ENCODE measurements at places on chromosomes 6 and 20. TPM values are rescaled to one million over a fixed set of nuclear protein-coding genes. Genes with fewer than 3 reads are reported as not detected.

The OVOL2 gene
- polyA plus RNA-seq: not detected

The RIMS4 gene
- 1.5 TPM for polyA plus RNA-seq

The NKX2-4 gene
- not detected for polyA plus RNA-seq

The OPN5 gene
- 0.16 TPM for polyA plus RNA-seq

DNA sequence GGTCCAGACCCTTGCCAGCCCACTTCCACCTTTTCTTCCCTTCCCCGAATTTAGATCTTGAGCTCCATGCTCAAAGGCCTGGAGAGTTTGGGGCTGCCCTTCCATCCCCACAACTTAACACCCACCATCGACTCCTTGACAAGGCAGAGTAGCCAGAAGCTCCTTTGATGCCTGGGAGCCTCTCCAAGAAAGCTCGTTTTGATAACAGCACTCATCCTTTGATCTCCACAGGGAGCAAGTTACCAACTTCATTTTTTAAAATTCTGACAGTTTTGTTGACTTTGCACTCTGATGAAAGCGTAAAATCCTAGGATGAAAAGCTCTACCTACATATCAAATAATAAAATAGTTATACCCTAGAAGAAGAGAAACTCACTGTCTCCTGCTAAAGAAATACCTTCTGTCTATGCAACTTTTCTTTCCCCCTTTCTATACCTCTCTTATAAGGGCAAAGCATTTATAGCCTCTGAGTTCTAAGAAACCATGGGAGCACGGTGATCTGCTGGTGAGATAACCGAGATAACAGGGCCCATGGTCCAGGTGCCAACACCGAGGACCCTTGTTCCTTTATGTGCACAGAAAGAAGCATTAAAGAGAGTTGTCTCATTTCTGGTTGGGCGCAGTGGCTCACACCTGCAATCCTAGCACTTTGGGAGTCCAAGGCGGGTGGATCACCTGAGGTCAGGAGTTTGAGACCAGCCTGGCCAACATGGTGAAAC lies 134.9 kb downstream of the UST start:
- no peak overlapping the region for H3K4me3 ChIP-seq
- H3K27me3 ChIP-seq: no peaks in the 10 kb centered on the region
- H3K36me3 ChIP-seq: no peaks in the 10 kb centered on the region

- no peaks in the 10 kb centered on the region for H3K36me3 ChIP-seq
- no peak overlapping the region for H3K4me3 ChIP-seq
- no peak for DNase-seq
- H3K4me1 ChIP-seq: peaks cover 20% of the 10 kb centered on the region
- no peak overlapping the region for H3K27ac ChIP-seq
- no peaks in the 10 kb centered on the region for H3K27me3 ChIP-seq
These were observed 1.4 kb upstream of the FKBPL start for GRCh38 chr6:32131439-32131948.

GRCh38 chr6:119497988-119498727 lies 148.6 kb upstream of the MAN1A1 start:
- H3K27ac ChIP-seq: no peak overlapping the region
- H3K4me1 ChIP-seq: no peaks in the 10 kb centered on the region
- no peak overlapping the region for H3K4me3 ChIP-seq
- H3K36me3 ChIP-seq: no peaks in the 10 kb centered on the region
- H3K27me3 ChIP-seq: no peaks in the 10 kb centered on the region

- H3K27me3 ChIP-seq: no peaks in the 10 kb centered on the region
- H3K4me3 ChIP-seq: no peak overlapping the region
- H3K27ac ChIP-seq: no peak overlapping the region
- DNase-seq: no peak
These were observed 127.9 kb upstream of the MLIP start for GRCh38 chr6:53983301-53983700.

GRCh38 chr20:1333462-1334369 lies 4.8 kb upstream of the SDCBP2 start:
- no peaks in the 10 kb centered on the region for H3K36me3 ChIP-seq
- no peak overlapping the region for H3K4me3 ChIP-seq

DNA sequence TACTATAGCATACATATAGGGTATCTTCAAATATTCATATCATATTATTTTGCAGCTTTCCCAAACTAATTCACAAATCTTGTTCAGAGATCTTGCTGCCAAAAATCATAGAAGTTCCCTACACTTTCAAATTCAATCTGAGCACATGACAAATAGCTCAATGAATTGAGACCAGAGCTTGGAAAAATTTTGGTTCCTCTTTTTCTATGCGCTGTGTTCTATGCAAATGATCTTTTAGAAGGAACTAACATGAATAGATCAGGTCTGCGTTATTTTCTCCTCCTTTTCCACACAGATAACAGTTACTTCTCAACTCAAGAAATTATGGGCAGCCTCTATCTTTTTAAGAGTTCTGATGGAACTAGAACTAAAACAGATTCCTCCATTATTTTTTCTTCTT lies 316.3 kb downstream of the ARHGAP18 start:
- H3K27ac ChIP-seq: no peak overlapping the region
- DNase-seq: no peak
- H3K4me3 ChIP-seq: no peak overlapping the region
- no peaks in the 10 kb centered on the region for H3K4me1 ChIP-seq
- no peaks in the 10 kb centered on the region for H3K36me3 ChIP-seq
- peaks cover 4% of the 10 kb centered on the region for H3K27me3 ChIP-seq

DNA sequence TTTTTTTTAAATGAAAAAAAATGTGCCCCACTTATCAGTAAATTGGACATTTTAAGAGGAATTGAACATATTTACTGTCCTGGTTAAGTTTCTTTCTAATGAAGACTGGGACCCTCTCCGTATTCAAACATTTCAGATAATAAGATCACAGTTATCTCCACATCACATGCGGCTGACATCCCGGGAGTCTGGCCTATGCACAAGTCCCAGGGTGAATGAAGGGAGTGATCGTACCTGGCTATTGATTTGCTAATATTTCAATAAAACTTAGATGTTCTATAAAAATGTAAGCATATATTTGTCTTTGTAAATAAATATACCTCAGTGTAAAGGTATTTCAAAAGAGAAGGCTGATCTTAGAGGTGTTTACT lies 58.1 kb downstream of the FOXC1 start:
- no peak for DNase-seq
- no peaks in the 10 kb centered on the region for H3K36me3 ChIP-seq
- no peak overlapping the region for H3K27ac ChIP-seq
- no peaks in the 10 kb centered on the region for H3K4me1 ChIP-seq
- H3K27me3 ChIP-seq: no peaks in the 10 kb centered on the region

GRCh38 chr6:155549028-155549798 lies 93.6 kb upstream of the NOX3 start:
- no peak overlapping the region for H3K4me3 ChIP-seq
- no peaks in the 10 kb centered on the region for H3K4me1 ChIP-seq
- H3K36me3 ChIP-seq: no peaks in the 10 kb centered on the region
- no peak for DNase-seq
- no peaks in the 10 kb centered on the region for H3K27me3 ChIP-seq
- H3K27ac ChIP-seq: no peak overlapping the region

DNA sequence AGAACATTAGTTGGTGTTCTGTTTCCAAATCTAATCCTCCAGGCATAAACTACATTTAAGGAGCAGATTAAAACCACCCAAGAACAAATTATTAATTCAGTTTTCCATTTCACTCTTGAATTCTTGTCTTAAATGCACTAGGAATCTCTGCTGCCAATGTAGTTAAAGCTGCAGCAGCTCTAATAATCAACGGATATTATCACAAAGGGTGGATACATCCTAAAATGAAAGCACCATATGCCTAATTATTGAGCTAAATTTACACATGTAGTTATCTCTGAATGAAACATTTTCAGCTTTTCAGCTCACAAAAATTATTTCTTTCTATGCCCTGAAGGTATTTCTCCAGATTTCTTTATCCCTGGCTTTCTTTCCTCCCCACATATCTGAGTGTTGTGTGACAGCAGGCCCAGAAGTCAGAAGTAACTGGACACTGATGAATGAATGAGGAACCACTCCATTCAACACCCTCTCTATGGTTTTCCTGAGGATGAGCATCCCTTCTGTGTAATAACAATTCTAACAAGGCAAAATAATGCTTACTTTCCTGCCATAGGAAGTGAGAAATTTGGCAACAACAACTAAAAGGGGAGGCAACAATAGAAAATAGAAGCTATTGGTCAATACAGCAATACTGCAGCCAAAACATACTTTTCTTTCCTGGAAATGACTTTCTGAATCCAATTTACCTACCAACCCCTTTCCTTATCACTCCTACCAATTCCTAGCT lies 14.9 kb downstream of the MAN1A1 start:
- no peaks in the 10 kb centered on the region for H3K27me3 ChIP-seq
- peaks cover 4% of the 10 kb centered on the region for H3K36me3 ChIP-seq
- peaks cover 58% of the 10 kb centered on the region for H3K4me1 ChIP-seq
- no peak for DNase-seq

GRCh38 chr20:3696745-3697587 lies 15.2 kb upstream of the ADAM33 start:
- DNase-seq: no peak
- H3K4me3 ChIP-seq: no peak overlapping the region
- no peak overlapping the region for H3K27ac ChIP-seq
- no peaks in the 10 kb centered on the region for H3K27me3 ChIP-seq

GRCh38 chr6:157169656-157170055 lies 153.7 kb downstream of the TMEM242 start:
- no peak overlapping the region for H3K27ac ChIP-seq
- no peaks in the 10 kb centered on the region for H3K27me3 ChIP-seq
- peaks cover 13% of the 10 kb centered on the region for H3K4me1 ChIP-seq
- no peak for DNase-seq
- H3K36me3 ChIP-seq: no peaks in the 10 kb centered on the region
- no peak overlapping the region for H3K4me3 ChIP-seq

- no peak for DNase-seq
- H3K4me3 ChIP-seq: no peak overlapping the region
- H3K4me1 ChIP-seq: no peaks in the 10 kb centered on the region
- no peak overlapping the region for H3K27ac ChIP-seq
- H3K36me3 ChIP-seq: no peaks in the 10 kb centered on the region
- H3K27me3 ChIP-seq: no peaks in the 10 kb centered on the region
These were observed 116.9 kb downstream of the SLX4IP start for GRCh38 chr20:10551732-10552724.

DNA sequence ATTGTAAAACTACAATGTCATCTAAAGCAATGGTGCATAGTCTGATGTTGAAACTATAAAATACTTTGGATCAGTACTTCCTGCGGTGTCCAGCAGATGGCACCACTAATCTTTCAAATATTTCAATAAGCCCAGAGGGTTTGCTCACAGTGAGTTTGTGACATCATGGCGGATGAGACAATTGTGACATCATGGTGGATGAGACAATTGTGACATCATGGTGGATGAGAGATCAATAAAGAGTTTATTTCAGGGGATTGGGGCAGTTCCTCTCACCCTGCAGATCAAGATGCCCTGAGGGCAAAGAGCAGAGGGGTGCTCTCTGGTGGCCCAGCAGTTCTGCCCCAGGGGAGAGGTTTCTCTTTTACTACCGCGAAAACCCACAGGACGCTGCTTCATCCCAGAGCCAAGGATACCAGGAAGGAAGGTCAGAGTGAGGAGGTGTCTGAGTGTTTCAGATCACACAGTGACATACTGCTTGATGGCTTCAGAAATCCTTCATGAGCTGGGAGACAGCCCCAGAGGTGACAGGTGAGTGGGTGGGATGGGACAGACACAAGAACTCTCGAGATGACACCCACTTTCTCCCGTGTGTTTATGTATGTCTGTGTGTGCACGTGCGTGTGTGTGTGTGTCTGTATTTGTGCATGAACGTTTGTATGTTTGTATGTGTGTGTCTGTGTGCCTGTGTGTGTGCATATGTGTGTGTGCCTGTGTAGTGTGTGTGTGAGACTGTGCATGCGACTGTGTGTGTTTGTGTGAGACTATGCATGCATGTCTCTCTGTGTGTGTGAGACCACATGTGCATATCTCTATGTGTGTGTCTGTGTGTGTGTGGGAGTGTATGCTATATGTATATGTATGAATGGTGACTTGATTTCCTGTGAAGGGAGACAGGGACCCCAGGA lies 7.3 kb upstream of the ULBP2 start:
- no peaks in the 10 kb centered on the region for H3K4me1 ChIP-seq
- H3K27me3 ChIP-seq: peaks cover 79% of the 10 kb centered on the region
- no peak overlapping the region for H3K27ac ChIP-seq

DNA sequence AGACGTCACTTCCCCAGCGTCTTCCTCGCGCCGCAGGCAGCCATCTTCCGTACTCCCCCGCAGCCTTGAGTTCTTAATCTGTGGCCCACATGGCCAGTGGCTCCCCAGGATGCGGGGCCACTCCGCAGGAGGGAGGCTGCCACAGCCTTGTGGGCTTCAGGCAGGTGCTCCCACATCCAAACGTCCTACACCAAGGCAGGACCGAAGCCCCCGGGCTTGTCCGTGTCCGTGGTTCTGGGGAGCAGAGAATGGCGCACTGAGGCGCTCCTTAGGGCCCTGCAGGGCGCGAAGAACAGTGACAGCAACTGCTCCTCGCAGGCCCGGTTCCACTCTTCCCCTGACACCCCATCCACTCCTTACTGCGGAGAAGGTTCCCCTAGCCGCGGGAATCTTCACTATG lies 755.8 kb downstream of the PRIM2 start:
- no peak for DNase-seq
- H3K4me3 ChIP-seq: no peak overlapping the region
- no peak overlapping the region for H3K27ac ChIP-seq

DNA sequence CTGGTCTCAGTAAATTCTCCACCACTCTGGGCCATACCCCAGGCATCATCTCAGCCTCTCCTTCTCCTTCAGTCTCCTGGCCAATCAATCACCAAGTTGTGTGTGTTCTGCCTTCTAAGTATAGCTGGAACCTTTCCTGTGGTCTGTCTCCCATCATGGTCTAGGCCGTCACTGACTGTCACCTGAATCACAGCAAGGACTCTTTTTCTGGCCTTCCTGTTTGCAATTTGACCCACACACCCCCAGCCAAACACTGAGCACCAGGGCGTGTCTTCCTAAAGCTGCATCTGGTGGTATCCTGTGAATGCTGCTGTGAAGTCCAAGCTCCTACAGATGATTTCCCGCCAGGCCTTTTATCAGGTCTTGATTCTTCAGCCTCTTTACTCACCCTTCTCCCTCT lies 52.6 kb upstream of the PRELID3B start:
- H3K27ac ChIP-seq: no peak overlapping the region
- H3K27me3 ChIP-seq: no peaks in the 10 kb centered on the region
- DNase-seq: no peak
- H3K36me3 ChIP-seq: no peaks in the 10 kb centered on the region

DNA sequence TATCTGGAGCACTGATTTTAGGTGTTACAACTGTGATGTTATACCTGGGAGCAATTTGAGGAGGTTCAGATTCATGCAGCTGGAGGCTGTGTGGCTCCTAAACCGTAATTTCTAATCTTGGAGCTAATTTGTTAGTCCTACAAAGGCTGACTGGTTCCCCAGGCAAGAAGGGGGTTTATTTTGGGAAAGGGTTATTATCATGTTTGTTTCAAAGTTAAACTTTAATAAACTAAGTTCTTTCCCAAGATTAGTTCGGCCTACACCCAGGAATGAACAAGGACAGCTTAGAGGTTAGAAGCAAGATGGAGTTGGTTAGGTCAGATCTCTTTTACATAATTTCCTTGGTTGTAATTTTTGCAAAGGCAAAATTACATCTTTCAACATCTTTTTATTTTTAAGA lies 135.8 kb downstream of the MYO6 start:
- no peak for DNase-seq
- no peaks in the 10 kb centered on the region for H3K36me3 ChIP-seq
- no peak overlapping the region for H3K27ac ChIP-seq
- peaks cover 5% of the 10 kb centered on the region for H3K4me1 ChIP-seq
- H3K27me3 ChIP-seq: no peaks in the 10 kb centered on the region
- no peak overlapping the region for H3K4me3 ChIP-seq

- H3K36me3 ChIP-seq: no peaks in the 10 kb centered on the region
- H3K4me3 ChIP-seq: no peak overlapping the region
- H3K27me3 ChIP-seq: no peaks in the 10 kb centered on the region
- no peak for DNase-seq
- no peaks in the 10 kb centered on the region for H3K4me1 ChIP-seq
- no peak overlapping the region for H3K27ac ChIP-seq
These were observed 284.2 kb upstream of the SGK1 start for GRCh38 chr6:134602123-134602522.

Measured in adrenal gland (tissue), 19 donors.